Caco-2 (cell line): ENCODE measurements at places on chromosomes 2 and 18. TPM values are rescaled to one million over a fixed set of nuclear protein-coding genes. Genes with fewer than 3 reads are reported as not detected.
A peak's percentile ranks its signal among the peaks of the same experiment; 100 is the strongest.

The OTOS gene
- total RNA-seq: not detected in 2 replicates

The PJVK gene
- 2.1 and 2.9 TPM in 2 replicates for total RNA-seq

The TRABD2A gene
- total RNA-seq: 1.3 and 1.4 TPM in 2 replicates

The IL1RL2 gene
- not detected in 2 replicates for total RNA-seq

The UGT1A4 gene
- 0.79 and 0.84 TPM in 2 replicates for total RNA-seq

- no peak overlapping the region for H3K27ac ChIP-seq
- no peaks in the 10 kb centered on the region for H3K27me3 ChIP-seq
Measured at GRCh38 chr2:176247859-176248258, 21.4 kb upstream of the MTX2 start.

DNA sequence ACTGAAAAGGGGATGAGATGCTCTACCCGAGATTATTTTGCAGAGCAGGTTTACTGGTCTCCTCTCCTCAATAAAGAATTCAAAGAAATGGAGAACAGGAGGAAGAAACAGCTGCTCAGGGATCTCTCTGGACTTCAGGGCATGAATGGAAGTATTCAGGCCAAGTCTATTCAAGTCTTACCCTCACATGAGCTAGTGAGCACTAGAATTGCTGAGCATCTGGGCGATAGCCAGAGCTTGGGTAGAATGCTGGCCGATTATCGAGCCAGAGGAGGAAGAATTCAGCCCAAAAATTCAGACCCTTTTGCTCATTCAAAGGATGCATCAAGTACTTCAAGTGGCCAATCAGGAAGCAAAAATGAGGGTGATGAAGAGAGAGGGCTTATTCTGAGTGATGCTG, 60.0 kb downstream of the PIKFYVE start:
- H3K27me3 ChIP-seq: no peaks in the 10 kb centered on the region
- DNase-seq: no peak
- H3K36me3 ChIP-seq: peaks cover 2% of the 10 kb centered on the region; the same call in 1 of the 2 replicates
- no peak overlapping the region for H3K4me3 ChIP-seq
- H3K4me1 ChIP-seq: no peaks in the 10 kb centered on the region

DNA sequence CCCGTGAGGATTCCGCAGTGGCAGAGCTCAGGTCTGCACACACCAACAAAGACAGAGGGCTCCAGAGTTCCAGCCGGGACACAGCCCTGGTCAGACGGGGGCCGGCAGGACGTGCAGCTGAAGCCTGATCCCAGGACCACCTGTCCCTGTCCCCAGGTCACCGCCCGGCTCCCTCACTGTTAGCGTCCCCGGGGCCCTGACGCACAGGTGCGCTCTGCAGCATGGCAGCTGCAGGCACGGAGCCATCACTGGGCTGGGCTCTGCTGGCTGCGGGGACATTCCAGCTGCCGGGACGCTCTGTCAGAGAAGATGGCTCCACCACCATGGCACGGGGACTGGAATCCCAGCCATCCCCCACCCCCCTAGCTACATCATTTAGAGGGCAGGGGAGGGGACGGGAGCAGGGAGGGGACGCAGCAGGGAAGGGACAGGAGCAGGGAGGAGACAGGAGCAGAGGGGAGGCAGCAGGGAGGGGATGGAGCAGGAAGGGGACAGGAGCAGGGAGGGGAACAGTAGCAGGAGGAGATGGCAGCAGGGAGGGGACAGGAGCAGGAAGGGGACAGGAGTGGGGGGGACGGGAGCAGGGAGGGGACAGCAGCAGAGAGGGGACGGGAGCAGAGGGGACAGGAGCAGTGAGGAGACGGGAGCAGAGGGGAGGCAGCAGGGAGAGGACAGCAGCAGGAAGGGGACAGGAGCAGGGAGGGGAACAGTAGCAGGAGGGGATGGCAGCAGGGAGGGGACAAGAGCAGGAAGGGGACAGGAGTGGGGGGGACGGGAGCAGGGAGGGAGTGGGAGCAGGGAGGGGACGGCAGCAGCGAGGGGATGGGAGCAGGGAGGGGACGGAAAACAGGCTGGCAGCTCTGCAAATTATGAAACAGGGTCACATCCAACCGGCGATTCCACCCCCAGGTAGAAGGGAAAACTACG, 39.8 kb downstream of the SLC66A2 start:
- no peak for DNase-seq
- H3K36me3 ChIP-seq: no peaks in the 10 kb centered on the region
- H3K27ac ChIP-seq: no peak overlapping the region
- H3K4me1 ChIP-seq: no peaks in the 10 kb centered on the region

- peak overlapping the region; percentile 65 for H3K27ac ChIP-seq
- no peaks in the 10 kb centered on the region for H3K27me3 ChIP-seq
- peaks cover 62% of the 10 kb centered on the region for H3K4me1 ChIP-seq
- no peaks in the 10 kb centered on the region for H3K36me3 ChIP-seq
- H3K4me3 ChIP-seq: no peak overlapping the region
- DNase-seq: peak; percentile 59
Measured at GRCh38 chr2:191171708-191172355, 21.0 kb upstream of the STAT4 start.

GRCh38 chr2:235553696-235554100, 59.9 kb downstream of the AGAP1 start:
- no peak for DNase-seq
- H3K27ac ChIP-seq: no peak overlapping the region
- no peaks in the 10 kb centered on the region for H3K4me1 ChIP-seq
- no peak overlapping the region for H3K4me3 ChIP-seq

GRCh38 chr18:47151439-47151838, 1.1 kb upstream of the HDHD2 start:
- DNase-seq: no peak
- H3K27ac ChIP-seq: no peak overlapping the region
- no peaks in the 10 kb centered on the region for H3K4me1 ChIP-seq
- H3K36me3 ChIP-seq: no peaks in the 10 kb centered on the region

- H3K27ac ChIP-seq: no peak overlapping the region
- H3K4me3 ChIP-seq: no peak overlapping the region
- H3K36me3 ChIP-seq: no peaks in the 10 kb centered on the region; the same call in 1 of the 2 replicates
- H3K27me3 ChIP-seq: no peaks in the 10 kb centered on the region
Measured at GRCh38 chr2:171763602-171764001, 76.3 kb downstream of the DYNC1I2 start.

DNA sequence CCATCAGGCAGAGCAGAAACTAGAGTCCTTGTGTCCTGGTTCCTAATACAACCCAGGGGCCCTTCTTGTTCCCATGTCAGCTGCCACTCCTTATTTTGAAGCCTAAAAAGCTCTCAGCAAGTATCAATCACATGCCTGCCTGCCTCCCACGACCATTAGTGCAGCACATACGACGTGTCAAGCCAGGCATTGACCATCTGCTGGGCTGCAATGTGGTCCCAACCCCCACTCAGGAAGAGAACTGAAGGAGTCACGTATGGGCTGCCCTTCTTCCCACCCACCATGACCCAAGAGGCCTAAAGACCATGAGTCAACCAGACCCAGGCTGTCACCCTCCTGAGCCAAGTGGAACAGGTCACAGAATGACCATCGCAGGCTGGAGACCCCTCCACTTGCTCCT, 98.8 kb downstream of the KLHL29 start:
- H3K4me1 ChIP-seq: peaks cover 13% of the 10 kb centered on the region
- H3K4me3 ChIP-seq: no peak overlapping the region
- no peak for DNase-seq
- no peak overlapping the region for H3K27ac ChIP-seq

- no peaks in the 10 kb centered on the region for H3K36me3 ChIP-seq
- no peak for DNase-seq
- H3K27ac ChIP-seq: no peak overlapping the region
- H3K4me1 ChIP-seq: no peaks in the 10 kb centered on the region
Measured at GRCh38 chr2:100365434-100365833, 43.1 kb upstream of the LONRF2 start.

DNA sequence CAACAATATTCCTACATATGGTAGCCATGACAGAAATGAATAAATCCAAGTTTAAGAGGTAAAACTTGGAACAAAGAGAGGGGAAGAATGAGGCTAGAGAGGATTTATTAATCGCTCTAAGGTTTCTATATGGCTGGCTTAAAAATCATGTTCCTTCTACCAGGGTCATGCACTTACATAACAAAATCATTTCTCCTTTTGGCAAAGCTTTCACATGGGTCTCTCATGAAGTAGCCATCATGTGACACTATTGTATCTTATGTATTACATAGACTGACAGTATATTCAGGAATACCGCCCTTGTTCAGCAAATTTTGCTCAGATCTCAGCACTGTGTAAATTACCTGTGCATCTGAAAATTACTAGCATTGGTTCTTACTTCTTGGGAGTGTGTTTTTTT, 1554.5 kb upstream of the SLC39A10 start:
- no peaks in the 10 kb centered on the region for H3K27me3 ChIP-seq
- no peaks in the 10 kb centered on the region for H3K4me1 ChIP-seq
- no peaks in the 10 kb centered on the region for H3K36me3 ChIP-seq
- no peak overlapping the region for H3K4me3 ChIP-seq
- no peak overlapping the region for H3K27ac ChIP-seq
- no peak for DNase-seq

DNA sequence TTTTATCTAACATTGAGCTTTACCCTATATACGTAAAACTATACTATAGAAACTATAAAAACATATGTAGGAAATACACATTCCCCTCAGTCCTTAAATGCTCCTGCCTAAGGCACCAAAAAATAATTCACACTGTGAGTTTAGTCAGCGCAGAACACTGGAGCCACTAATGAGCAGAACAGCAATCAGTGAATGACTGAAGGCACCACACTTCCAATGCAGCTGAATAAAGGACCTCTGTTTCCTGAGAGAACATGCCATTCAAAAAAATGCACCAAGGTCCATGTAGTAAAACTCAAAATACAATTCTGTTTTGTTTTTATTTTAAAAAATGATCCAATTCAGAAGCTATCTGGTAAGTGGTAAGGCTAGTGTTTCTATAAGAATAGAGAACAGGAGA, 1280.6 kb upstream of the NRXN1 start:
- H3K27ac ChIP-seq: no peak overlapping the region
- H3K36me3 ChIP-seq: no peaks in the 10 kb centered on the region
- H3K4me1 ChIP-seq: no peaks in the 10 kb centered on the region
- DNase-seq: no peak
- no peaks in the 10 kb centered on the region for H3K27me3 ChIP-seq

- no peak overlapping the region for H3K4me3 ChIP-seq
- no peaks in the 10 kb centered on the region; the same call in 1 of the 2 replicates for H3K27me3 ChIP-seq
- no peak overlapping the region for H3K27ac ChIP-seq
- no peaks in the 10 kb centered on the region for H3K36me3 ChIP-seq
Measured at GRCh38 chr18:13451213-13451540, 232.6 kb downstream of the LDLRAD4 start.

GRCh38 chr18:74476140-74476539, 19.0 kb upstream of the DIPK1C start:
- no peaks in the 10 kb centered on the region for H3K27me3 ChIP-seq
- H3K27ac ChIP-seq: no peak overlapping the region
- H3K4me3 ChIP-seq: no peak overlapping the region
- H3K36me3 ChIP-seq: no peaks in the 10 kb centered on the region

DNA sequence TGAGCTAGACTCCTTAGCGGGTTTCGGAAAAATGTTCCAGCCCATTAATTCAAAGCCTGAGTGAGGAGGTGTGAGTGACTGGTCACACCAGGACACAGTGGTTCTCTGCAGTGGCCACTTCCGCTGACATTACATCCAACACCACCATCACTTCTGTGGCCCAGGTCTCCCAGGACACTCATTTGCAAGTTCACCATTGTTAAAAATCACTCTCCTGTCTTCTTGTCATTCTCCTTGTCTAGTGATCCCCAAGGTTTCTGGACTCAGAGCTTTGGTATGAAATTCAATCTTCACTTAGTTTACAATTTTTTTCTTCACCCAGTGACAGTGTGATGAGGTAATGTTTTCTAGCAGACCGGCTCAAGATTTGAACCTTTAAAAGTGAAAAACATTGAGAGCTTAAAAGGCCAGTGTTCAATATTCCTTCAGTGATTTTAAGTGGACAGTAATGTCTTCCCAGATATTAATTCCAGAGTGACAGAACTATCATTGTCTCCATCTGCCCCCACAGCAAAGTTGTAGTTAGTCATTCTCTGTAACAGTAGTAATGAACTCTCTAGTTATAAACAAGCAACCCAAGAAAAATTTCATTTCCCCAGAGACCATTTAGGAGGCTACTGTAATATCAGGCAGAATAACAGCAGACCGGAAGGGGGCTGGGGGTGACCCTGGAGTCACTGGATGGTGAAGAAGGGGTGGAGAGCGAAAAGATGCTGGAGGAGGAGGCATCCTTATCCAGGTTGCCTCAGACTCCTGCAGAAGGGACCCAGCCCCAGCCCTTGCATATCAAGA, 164.9 kb downstream of the GFPT1 start:
- no peak for DNase-seq
- no peak overlapping the region for H3K4me3 ChIP-seq
- no peak overlapping the region for H3K27ac ChIP-seq
- H3K27me3 ChIP-seq: no peaks in the 10 kb centered on the region

GRCh38 chr2:3597567-3597966, 2.7 kb downstream of the COLEC11 start:
- no peaks in the 10 kb centered on the region for H3K27me3 ChIP-seq
- no peak for DNase-seq
- no peaks in the 10 kb centered on the region for H3K4me1 ChIP-seq

DNA sequence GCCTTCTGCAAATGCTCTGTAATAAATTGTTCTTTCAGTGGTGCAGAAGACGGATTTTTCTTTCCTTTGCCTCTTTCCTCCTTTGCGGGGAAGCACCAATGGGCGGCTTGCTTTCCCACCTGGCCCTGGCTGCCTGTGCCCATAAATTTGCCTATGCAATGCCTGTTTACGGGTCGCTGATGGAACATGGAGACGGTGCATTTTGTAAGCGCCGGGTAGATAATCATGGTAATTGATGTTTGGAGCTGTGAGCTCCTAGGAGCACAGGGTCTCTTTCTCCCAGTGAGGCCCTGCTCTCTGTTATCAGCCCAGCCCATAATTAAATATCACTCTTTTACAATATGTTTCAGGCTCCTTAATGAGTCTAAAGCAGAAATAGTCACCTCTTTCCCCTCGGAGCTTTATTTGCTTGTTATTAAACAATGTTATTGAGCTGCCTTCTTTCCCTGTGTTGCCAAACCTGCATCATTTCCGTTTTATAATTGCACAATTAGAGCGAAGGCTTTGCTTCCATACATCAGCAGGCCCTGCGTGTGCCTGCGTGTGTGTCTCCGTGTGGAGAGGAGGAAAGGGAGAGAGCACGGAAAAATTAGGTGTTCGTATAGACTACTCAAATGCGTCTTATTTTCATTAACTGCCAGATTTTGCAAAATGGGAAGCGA, 437.4 kb upstream of the POU3F3 start:
- H3K27ac ChIP-seq: no peak overlapping the region
- no peaks in the 10 kb centered on the region for H3K4me1 ChIP-seq
- no peak overlapping the region for H3K4me3 ChIP-seq

- no peaks in the 10 kb centered on the region; the same call in 1 of the 2 replicates for H3K27me3 ChIP-seq
- no peak for DNase-seq
- H3K4me3 ChIP-seq: no peak overlapping the region
- no peaks in the 10 kb centered on the region for H3K36me3 ChIP-seq
- H3K4me1 ChIP-seq: no peaks in the 10 kb centered on the region
- no peak overlapping the region for H3K27ac ChIP-seq
Measured at GRCh38 chr2:120969613-120970355, 234.1 kb downstream of the GLI2 start.

GRCh38 chr2:20061476-20061875, 10.0 kb upstream of the LAPTM4A start:
- H3K27me3 ChIP-seq: no peaks in the 10 kb centered on the region
- H3K4me3 ChIP-seq: no peak overlapping the region
- peaks cover 7% of the 10 kb centered on the region; the same call in 1 of the 2 replicates for H3K4me1 ChIP-seq
- no peak overlapping the region for H3K27ac ChIP-seq
